ENCODE measurements at places on chromosomes 5 and 9.

DNA sequence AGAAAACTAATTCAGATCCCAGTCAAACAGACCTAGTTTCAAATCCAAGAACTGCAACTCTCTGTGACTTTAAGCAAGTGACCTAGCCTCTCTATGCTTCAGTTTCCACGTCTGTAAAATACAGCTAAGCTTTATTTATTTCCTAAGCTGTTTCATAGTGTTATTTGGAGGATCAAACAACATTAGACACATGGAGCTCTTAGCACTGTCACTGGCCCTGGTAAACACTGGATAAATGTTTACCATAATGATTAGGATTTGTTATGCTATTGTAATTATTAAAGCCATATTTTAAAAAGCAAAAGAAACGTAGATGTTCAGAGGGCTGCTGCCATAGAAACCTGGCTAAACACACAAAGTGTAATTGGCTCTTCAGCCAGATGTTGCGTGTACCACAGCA lies 26.6 kb upstream of the C5orf58 start:
- no peak for DNase-seq

DNA sequence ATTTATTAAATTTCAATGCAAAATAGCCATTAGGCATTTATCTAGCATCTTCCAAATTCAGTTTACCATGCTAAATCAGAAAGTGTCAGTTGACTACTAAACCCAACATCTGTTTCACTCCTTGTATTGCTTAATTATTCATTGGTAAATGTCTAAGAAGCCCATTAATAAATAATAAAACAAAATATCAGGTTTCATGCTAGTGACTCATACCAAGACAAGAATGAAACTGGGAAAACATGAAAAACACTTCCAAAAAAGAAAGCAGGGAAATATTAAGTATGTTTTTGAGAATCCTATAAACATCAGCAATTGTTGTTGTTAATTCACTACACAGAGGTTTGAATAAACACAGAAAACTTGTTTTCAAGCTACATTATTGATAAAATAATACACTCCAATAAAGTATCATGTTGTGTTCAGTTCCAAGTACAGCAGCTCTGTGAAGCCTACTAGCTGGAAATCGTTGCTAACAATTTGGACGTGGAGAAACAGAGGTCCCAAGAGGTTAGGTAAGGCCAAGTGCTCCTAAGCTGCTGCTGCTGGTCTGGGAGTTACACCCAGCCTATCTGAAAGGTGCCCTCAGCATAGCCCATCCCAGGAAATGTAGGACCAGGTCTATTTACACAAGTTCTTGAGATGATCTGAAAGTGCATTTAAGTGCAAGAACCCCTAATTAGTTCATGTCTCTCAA lies 78.8 kb downstream of the GNAQ start:
- no peak for DNase-seq

GRCh38 chr5:93078082-93079038 lies 502.7 kb downstream of the NR2F1-AS1 start:
- DNase-seq: no peak

- no peak for DNase-seq
Observed at GRCh38 chr5:111853748-111854147, 96.8 kb upstream of the NREP start.

DNA sequence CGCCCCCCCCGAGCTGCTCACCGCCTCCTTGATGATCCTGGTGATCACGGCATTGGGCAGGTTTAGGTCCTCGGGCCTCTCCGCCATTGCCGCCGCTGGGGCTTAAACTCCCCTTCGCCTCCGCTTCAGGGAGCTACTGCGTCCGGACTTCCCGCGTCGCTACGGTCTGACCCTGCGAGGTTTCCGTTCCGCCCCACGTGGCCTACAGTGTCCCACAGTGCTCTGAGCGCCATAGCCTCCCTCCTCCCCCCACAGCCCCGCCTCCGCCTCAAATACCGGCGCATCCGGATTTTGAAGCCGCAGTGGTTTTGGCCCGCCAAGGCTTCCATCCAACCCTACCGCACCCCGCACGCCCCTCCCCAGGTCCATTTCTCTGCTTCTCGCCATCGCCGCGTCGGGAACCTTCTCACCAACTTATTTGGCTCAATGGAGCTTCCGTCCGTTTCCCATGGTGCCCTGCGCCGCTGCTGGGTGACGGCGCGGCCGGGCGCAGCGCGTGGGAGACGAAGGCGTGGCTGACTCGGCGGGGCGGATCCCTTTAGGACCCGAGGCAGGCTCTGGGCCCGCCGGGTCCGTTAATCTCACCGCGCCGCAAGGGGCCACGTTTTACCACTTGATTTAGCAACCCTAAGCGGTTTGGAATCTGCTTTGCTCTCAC lies at the start of the genes C9orf43 and POLE3:
Gene C9orf43 (plus strand): TSS at position 541 of the 658 bp plus-strand sequence. CDS start 2,747 bp downstream, outside the sequence.
Gene POLE3 (minus strand): TSS at position 469 of the 658 bp plus-strand sequence. CDS start 382 bp downstream, at position 87.
- DNase-seq: peak; percentile 88

GRCh38 chr5:178208540-178209227 lies 4.4 kb downstream of the HNRNPAB start:
- no peak for DNase-seq

- no peak for DNase-seq
Observed at GRCh38 chr9:130305381-130305780, 39.8 kb downstream of the HMCN2 start.

DNA sequence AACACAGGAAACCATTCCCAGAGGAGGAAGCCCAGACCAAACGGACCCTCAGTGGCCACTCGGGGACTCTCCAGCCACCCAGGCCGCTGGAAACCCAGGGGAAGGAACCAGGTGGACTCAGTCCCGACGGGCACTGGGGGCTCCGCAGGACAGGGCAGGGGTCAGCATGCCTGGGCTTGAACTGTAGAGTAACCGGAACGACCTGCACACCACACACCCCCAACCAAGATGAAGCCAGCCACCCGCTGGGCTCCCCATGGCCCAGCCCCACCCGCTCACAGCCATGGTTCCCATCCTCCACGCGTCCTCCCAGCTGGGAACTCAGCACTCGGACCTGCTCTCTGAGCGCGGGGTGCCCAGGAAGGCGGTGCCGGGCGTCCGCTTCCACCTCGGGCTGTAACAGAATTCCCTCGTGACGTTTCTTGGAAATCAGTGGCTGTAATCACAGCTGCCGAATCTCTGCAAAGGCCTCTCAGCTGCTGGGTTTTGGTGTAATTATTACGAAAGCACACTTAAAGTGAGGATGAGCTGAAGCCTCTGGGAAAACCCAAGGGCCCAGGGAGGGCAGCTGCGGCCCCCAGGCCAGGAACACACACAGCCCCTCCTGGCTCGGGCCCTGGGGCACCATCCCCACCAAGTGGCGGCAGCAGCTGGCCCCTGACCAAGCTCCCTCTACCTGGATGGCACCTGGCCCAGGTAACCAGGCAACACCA lies 13.8 kb downstream of the NACC2 start:
- DNase-seq: no peak

Data from stimulated activated CD8-positive, alpha-beta memory T cell treated with anti-CD3 and anti-CD28 coated beads, Interleukin-4, amount 100 ng/mL, for 1 hour (primary cell).